CD4-positive, alpha-beta T cell treated with Interleukin-4 for 1 hour (primary cell): ENCODE measurements at places on chromosomes 6 and 20.

DNA sequence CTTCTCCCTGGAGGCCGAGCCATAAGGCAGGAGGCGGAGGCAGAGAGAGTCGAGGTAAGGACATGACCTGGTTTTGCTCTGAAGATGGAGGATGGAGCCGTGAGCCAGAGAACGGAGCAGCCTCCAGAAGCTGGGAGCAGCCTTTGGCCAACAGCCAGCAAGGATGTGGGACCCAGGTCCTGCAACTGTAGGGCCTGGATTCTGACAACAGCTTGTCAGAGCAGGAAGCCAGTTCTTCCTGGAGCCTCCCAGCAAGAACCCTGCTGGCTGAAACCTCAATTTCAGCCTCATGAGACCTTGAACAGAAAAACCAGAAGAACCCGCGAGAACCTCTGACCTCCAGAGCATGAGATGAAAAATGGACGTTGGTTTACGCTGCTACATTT is 13.4 kb upstream of the MRGBP start:
- no peak for DNase-seq

DNA sequence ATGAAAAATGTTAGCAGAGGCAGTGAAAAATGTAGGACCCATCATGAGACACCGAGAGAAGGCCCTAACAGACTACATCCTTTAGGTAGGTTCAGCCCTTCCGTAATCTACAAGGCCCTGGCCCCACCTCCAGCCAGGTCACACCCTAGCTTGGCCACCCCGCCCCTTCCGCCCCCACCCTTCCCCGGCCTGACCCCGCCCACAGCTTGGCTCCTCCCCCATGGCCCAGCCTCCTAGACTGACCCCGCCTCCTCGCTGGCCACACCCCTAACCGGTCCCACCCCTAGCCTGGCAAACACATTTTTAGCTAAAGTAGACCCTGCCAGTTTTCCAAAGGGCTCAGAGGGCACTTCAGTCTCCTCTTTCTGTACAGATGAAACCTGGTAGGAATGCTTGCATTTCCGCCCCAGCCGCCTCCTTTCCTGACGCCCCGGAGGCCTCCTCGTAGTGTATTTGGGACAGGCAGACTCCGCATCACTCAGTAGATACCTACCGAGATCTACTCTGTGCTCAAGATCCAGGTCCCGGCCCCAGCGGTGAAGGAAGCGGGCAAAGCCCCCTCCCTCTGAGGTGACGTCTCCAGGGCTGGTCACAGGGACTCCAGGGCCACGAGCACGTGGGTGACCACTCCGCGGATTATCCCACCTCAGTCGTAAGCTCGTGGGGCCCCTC is 443.5 kb downstream of the PREX1 start:
- DNase-seq, result no peak

GRCh38 chr6:113112086-113112485 is 745.1 kb upstream of the MARCKS start:
- no peak for DNase-seq

- no peak for DNase-seq
Measured at GRCh38 chr6:66605971-66606370, 898.9 kb upstream of the EYS start.

DNA sequence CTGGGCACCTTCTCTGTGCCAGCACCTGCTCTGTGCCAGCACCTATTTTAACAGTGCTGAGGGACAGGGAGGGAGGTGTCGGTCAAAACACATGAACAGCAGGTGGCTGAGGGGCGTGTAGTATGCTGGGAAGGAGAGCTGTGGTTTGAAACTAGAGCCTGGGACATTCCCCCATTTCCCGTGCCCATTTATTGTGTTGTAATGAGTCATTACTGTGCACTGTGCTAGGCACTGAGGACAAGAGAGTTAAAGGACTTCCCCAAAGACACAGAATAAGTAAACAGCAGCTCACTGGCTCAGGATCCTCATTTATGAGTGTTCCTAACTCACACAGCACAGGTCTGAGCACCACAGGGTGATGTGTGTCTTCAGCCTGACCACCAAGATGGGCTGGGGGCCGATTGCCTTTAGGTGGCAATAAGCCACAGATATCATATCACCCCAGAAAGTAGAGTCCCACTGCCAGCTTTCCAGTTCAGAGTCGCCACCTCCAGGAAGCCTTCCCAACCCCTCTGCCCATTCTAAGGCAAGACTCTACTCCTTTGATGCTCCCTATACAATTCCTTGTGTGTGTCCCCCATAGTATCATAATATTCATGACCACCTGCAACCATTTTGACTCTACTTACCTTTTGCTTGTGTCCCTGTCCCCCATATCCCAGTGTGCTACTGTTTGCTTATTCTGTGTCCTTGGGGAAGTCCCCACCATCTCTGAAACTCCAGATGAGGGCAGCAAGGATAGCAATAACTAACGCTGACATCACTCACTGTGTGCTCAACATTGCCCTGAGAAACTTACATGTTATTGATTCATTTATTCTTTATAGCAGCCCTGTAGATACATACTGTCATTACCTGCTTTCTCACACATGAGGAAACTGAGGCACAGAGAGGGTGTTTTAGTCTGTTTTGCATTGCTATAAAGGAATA is 87.3 kb downstream of the TOX2 start:
- DNase-seq, result no peak

- DNase-seq, result peak; percentile 58
Measured at GRCh38 chr6:163405412-163406309, 8.9 kb upstream of the QKI start.

- no peak for DNase-seq
Measured at GRCh38 chr6:26450240-26450639, 7.5 kb upstream of the BTN2A1 start.

GRCh38 chr6:107531868-107532267 is 42.0 kb downstream of the SOBP start:
- DNase-seq, result no peak

DNA sequence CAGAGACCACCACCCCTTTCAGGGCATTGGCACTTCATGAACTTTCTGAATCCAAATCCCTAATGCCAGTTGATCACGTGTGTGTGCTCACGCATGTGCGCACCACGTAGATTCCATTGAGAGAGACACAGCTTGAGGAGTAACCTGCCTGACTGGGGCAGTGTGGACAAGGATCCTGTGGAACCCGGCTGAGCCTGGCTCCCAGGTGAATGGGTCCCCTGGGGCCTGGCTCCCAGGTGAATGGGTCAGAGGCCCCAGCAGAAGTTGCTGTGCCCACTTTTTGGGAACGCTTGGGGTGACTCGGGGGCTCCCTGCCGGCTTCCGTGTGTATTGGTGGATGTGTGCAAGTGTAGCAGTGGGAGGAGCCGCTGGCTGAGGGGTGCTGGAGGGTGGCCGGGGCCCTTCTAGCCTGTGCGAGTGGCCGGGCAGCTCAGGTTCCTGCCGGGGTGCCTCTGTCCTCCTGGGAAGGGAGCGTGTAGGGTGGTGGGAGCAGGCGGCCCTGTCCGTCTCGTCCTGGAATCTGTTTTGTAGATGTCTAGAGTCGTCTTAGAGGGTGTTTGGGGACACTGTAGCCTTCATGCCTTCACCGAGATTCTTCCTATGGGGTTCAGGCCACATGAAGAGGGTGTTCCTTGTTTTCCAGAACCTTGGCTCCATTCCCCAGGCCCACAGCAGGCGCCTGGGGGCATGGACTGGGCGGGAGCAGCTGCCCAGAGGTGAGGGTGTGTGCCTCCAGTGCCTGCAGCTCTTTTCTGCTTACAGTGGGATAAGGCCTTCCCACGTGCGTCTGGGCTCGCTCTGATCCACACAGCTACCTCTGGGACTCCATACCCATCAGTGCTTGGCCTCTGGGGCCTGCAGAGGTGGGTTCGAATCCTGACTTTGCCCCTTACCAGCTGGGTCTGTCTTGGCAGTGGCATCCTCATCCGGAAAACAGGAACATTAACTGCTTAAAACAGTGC is 3.2 kb downstream of the RBM38 start:
- DNase-seq, result no peak

- DNase-seq, result no peak
Measured at GRCh38 chr6:42378536-42378935, 73.2 kb downstream of the TRERF1 start.

DNA sequence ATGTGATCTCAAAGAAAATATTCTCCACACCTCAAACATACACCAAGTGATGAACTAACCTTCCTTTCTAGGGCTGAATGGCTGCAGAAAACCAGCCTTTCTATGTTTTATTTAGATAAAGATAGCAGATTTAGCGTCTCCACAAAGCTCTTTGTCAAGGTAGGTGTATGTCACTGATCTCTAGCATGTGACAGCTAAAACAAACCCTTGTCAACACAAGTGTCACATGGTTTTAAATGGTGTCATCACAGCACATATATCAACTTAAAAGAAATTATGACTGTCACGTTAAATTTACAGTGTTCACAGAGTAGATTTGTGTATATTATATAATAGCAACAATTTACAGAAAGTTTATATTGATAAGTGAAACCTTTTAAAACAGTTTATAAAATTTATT is 58.3 kb downstream of the TENT5A start:
- no peak for DNase-seq

GRCh38 chr6:32970413-32971241 is 2.2 kb downstream of the BRD2 start:
- peak; percentile 82 for DNase-seq

DNA sequence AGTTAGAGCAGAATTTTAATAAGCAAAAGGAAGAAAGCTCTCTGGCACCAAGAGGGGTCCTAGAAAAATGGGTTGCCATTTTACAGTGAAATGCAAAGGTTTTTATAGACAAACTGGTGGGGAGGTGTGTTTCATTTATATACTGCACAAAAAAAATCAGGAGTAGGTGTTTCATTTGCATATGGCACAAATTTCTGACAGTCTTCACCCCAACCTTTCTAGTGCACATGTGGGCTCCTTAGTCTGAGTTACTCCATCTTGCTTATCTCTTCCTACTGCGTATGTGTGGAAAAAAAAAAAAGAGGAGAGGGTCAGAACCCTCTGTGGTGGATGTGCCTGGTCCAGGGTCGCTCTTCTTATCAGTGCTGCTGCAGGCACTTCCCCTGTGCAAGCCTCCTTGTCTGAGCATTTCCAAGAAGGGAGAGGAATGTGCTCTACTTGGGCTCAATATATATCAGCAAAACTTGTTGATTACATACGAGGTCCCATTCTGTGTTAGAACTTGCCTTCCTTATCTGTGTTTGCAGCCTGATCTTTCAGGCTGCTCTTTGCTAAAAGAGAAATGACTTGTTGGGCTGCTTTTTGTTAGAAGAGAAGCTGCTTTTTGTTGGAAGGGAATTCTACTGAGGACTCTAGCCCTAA is 59.0 kb upstream of the MRAP2 start:
- no peak for DNase-seq

DNA sequence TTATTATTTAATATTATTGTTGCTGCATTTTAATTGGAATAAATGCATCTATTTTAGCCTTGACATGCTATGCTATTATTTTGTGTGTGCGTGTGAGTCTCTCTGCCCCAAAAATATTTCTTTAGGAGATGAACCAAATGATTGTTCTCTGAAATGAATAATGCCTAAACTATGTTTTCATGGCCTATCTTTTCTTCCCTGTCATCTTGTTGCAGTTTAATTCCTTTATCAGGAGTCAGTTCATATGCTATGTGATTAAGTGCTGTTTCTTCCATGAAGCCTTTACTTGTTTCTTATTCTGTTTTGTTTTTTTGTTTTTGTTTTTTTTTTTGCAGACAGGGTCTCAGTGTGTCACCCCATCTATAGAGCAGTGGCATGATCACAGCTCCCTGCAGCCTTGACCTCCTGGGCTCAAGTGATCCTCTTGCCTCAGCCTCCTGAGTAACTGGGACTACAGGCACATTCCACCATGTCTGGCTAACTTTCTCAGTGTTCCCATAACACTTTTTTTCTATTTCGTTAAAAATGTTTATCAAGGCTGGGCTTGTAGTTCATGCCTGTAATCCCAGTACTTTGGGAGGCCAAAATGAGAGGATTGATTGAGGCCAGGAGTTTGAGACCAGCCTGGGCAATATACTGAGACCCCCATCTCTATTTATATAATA is 25.7 kb downstream of the TPX2 start:
- DNase-seq, result no peak

DNA sequence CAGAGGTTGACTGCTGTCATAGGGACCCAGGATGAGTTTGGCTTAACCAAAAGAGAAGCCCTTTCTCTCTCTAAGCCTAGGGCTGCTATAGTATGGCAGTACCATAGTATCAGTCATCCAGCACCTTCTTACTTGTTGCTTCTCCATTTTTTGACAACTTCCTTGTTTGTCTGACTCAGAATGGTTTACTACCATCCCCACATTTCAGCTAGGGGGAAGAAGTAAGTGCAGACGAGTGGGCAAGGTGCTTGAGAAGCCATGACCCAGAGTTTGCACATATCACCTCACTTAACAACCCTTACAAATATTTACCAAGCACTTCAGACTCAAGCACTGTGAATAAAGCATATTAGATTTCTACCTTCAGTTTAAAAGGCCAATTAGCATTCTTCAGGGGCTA is 289.9 kb upstream of the TSHZ2 start:
- DNase-seq, result no peak

DNA sequence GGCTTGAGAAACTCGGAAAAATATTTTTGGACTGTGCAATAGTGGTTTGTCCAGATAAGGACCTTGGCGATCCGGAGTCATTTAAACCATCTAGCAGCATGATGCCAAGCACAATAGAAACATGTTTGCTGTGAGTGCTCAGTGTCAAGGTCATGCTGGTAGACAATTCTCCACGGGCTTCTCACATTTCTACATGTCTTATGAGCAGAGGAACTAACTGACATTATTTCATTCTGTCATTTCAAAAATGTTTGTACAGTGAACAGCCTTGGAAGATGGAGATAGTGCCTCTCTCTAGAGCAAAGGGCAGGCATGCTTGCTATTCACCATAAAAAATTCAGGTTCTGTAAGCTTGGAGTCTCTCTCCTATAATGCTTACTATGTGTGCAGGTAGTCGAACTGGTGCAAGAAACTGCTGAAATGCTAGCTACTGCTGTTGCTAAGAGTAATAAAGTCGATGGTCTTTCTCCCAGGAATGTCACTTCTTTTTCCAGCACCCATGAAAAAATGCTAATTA is 25.4 kb upstream of the CCN2 start:
- DNase-seq, result no peak

GRCh38 chr6:20846602-20847028 is 312.4 kb downstream of the CDKAL1 start:
- no peak for DNase-seq

GRCh38 chr20:50221501-50222308 is 31.1 kb downstream of the CEBPB start:
- DNase-seq, result peak; percentile 16

DNA sequence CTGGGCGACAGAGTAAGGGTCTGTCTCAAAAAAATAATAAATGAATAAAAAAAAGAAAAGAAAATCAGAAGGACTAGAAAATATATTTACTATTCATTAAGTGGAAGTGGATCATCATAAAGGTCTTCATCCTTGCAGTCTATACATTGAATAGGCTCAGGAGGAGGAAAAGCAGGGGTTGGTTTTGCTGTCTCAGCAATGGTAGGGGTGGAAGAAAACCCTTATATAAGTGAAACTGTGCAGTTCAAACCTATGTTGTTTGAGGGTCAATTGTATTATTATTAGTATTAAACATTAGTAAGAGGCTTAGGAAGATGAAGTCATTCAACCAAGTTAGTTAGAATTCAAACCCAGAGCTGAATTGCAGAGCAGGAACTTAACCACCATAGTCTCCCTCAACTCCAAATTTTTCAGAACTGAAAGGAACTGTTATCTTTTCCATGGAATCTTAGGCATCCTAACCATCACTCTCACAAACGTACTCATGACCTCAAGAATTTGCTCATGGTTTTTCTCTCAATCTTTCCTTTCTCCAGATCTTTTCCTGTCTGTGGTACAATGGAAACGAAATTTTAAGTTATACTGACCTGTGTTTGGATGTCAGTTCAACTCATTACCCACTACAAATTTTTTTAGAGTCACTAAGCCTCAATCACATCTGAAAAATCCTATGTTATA is 7.7 kb upstream of the SMIM13 start:
- DNase-seq, result no peak
